ENCODE measurements at places on chromosomes 3 and 15.

GRCh38 chr15:74024687-74025086 is 30.2 kb downstream of the PML start:
- DNase-seq: no peak

- DNase-seq: peak; percentile 53
Measured at GRCh38 chr3:185824051-185825005, 514 bp downstream of the IGF2BP2 start.

- no peak for DNase-seq
Measured at GRCh38 chr3:26989037-26989436, 366.5 kb downstream of the LRRC3B start.

DNA sequence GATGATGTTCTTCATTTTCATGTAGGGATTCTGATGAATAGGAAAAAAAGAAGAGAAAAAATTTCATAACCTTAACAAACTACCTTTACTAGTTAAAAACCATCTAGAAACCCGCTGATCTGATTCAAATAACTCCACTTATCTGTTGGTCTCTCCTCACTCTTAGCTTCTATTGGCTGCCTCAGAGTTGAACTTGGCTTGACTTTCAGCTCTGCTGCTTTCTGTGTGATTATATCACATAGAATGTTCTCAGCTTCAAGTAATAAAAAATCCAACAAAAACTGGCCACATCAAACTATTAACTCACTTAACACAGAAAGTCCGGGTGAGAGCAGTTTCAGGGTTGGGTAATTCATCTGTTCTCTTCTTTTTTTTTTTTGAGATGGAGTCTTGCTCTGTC is 126.8 kb upstream of the RASGRP1 start:
- no peak for DNase-seq

- peak; percentile 91 for DNase-seq
Measured at GRCh38 chr3:12556690-12557472, at the start of gene MKRN2. MKRN2 (plus strand) TSS chr3:12557087; CDS start chr3:12557151, 64 bp downstream.

- no peak for DNase-seq
Measured at GRCh38 chr15:71002316-71002715, 109.7 kb downstream of the LRRC49 start.
